Diencephalon (tissue), 1 donor: ENCODE measurements at places on chromosomes 7 and 10. TPM values are rescaled to one million over a fixed set of nuclear protein-coding genes. Genes with fewer than 3 reads are reported as not detected.

OPALIN gene
- total RNA-seq: not detected

TMEM213 gene
- total RNA-seq: not detected

FGFR2 gene
- 28.4 TPM for total RNA-seq

CPN1 gene
- not detected for total RNA-seq

PDIA4 gene
- total RNA-seq: 80.7 TPM

CEP41 gene
- total RNA-seq: 19.4 TPM

CCL24 gene
- total RNA-seq: not detected

CSTF2T gene
- total RNA-seq: 46.6 TPM

CARD11 gene
- 0.46 TPM for total RNA-seq

FAM221A gene
- 14.5 TPM for total RNA-seq

WIPF3 gene
- 6.9 TPM for total RNA-seq

ATRNL1 gene
- 592 TPM for total RNA-seq

AKR1C1 gene
- 29.1 TPM for total RNA-seq

OR2A5 gene
- total RNA-seq: not detected

LBX1 gene
- not detected for total RNA-seq

PLXNA4 gene
- total RNA-seq: 50.3 TPM

CALML3 gene
- total RNA-seq: 0.69 TPM

CLRN3 gene
- total RNA-seq: not detected

LIPF gene
- total RNA-seq: not detected

RNF32 gene
- total RNA-seq: 2.5 TPM

TMEM184A gene
- total RNA-seq: under 0.01 TPM

LRRD1 gene
- 0.92 TPM for total RNA-seq

CALHM1 gene
- 0.23 TPM for total RNA-seq

AFAP1L2 gene
- total RNA-seq: 18.7 TPM

H2BK1 gene
- not detected for total RNA-seq

CDK5 gene
- 55.4 TPM for total RNA-seq

PGAM2 gene
- 16.4 TPM for total RNA-seq
